ENCODE measurements at places on chromosomes 3 and 15.
A peak's percentile ranks its signal among the peaks of the same experiment; 100 is the strongest.

DNA sequence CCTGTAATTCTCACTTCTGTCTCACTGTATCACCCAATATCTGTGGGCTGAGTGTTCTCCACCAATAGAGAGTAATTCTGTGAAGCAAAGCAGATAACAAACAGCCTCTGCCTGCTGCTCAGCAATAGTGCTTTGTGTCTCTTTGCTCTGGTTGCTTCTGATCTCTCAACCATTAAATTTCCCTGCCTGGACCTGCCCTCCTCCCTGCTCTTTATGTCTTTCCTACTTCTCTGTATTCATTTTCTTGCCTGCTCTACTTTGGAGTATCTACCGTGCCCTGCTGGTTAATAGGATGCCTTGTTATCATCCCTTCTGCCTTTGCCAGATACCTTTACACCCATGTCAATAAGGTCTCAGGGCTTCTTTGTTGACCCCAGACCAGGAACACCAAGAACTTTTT lies 102.9 kb upstream of the CGNL1 start:
- DNase-seq: no peak

GRCh38 chr3:123834631-123835030 lies 49.5 kb downstream of the MYLK start:
- no peak for DNase-seq

DNA sequence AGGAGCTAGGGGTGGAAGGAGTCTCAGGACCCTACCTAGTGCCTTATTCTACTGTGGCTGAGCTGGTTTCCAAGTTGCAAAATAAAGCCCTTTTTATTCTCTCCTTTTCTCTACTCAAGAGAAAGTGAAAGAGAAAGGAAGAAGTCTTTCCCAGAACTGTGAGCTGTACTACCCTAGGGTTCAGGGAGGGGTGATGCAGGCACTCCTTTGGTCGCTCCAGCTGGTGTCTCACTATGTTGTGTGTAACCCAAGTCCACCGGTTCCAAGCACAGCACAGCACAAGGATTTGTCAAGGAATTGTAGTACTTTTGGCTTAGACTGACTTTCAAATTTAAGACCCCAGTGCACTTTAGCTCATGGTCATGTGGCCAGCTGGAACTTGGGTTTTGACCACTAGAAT lies 1721.7 kb downstream of the OTOL1 start:
- no peak for DNase-seq

DNA sequence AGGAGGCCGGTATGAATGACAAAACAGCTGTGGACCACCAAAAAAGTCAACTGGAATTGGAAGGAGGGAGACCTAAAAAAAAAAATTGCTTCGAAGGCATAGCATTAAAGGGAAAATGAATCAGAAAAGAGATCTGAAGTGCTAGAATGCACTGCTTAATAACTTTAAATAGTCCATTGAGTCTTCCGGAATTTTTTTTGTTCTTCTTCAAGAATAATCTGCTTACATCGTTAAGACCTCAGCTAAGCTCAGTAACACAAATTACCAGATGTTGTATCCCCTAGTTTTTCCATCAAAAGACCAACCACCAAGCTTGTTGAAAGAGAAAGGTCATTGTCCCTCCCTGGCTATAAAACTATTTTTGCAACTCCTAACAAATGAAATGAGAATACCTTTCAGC lies 560.5 kb downstream of the NR2F2 start:
- no peak for DNase-seq

GRCh38 chr3:133934996-133935842 lies 39.5 kb upstream of the RAB6B start:
- DNase-seq: no peak

- no peak for DNase-seq
These were observed 7.2 kb upstream of the MFGE8 start for GRCh38 chr15:88920186-88920891.

DNA sequence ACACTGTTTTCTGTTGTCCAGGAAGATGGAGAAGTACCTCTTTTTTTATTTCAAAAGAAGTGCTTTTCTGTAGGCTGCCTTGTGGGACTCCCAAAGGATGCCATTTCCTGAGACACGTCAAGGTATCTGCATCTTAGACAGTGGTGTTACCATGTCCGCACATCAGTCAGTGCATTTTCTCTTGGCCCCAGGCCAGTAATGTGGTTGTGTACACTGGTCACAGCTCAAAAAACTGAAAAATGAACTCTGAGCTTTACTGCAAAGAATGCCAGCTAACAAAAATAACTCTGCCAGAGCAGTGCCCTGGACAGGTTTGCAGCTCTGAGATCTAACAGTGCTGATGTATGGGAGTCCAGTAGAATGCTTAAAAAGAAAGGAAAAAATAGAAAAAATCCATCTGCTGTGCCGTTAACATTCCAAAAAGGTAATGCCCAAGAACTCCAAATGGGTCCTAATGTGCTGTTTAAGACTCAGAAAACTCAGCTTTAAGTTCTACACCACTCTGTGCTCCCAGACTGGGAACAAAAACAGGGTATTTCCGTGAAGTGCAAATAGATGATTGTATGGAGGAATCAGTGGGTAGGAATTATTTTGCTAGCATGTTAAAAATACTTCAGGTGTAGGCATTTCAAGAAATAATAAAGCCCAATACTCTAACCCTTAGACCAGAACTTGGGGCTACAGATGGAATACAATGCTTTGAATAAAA lies 315.9 kb downstream of the FEZF2 start:
- DNase-seq: no peak

DNA sequence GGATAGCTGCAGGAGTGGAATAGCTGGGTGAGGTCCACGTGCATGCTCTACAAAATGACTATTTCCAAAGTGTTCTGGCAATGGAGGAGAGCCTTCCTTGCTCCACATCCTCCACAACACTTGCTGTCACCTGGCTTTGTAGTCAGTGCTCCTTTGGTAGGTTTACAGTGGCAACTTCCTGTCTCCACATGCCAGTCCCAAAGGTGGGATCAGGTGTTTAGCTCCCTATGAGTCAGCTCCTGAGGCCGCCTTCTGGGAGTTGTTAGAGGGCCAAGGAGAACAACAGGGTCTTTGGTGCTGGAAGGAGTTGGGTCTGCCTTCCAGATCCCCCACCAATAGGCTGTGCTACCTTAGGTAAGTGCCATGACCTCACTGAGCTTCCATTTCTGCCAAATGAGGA lies 15.3 kb upstream of the LIMD1 start:
- DNase-seq: no peak

DNA sequence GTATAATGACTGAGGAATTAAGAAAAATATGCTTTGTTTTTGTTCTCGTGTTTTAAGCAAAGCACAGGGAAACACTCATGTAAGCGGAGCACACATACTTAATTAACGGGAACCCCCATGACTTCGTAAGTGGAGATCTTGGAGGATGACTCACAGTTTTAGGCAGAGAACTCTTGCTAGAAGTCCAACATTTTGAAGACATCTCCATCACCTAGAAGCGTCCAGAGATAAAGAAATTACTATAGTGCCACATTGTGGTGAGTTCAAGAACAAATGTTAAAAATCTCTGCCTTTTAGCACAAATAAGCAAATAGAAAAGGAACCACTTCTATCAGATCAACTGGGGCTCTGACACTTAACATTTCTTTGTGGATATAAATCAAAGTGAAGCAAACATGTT lies 194.1 kb upstream of the ARHGEF26 start:
- DNase-seq: no peak

DNA sequence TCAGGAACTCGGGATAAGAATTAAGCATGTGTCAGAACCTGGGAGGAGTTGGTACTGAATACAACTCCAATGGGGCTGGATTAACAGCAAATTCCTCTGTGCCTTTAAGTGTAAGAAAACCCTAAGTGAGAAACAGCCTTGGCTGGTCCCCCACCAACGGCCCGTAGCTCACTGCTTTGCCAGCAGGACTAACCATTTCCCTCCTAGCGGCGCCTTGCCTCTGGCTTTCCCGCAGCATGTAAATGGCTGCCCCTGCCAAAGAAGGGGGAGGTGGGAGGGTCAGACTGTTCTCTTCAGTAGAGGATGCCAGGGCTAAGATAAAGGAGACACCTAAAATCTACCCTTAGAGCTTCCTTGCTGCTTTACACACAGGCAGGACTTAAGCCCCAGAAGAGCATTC lies 51.0 kb upstream of the SH3GL3 start:
- no peak for DNase-seq

DNA sequence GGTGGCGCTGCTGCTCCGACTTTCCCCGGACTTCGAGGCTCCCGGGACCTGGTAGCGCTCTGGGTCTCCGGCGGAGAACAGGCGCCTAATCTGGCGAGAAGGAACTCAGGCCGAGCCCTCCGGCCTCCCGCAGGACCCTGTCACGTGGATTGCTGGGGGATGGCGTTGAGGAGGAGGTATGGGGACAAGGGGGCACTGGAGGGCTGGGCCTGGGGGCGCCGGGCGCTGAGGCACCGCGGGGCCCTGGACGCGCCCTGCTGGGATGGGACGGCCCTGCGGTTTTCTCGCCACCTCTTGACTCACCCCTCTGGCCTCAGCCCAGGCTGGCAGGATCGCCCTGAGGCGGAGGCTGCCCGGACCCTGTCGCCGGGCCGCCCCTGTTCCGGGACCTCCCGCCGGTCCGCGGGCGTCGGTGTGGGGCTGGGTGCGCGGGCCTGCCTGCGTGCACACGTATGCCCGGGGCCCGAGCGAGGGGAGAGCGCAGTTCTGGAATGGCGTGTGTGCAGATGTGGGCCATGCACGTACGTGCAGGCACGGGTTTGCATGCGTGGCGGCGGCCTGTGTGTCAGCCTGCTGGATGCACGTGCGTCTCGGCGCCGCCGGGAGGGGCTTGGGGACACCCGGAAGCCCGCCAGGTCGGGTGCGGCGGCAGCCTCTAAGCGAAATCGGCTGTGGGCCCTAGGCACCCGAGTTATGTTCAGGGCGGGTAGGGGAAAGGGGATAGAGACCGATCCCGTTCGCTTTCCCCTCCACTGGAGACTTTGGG lies 752 bp downstream of the C15orf39 start:
- DNase-seq: peak; percentile 84

- no peak for DNase-seq
These were observed 474.0 kb downstream of the EPHB1 start for GRCh38 chr3:135268941-135269532.

GRCh38 chr15:39396979-39397615 lies 183.8 kb upstream of the THBS1 start:
- no peak for DNase-seq

DNA sequence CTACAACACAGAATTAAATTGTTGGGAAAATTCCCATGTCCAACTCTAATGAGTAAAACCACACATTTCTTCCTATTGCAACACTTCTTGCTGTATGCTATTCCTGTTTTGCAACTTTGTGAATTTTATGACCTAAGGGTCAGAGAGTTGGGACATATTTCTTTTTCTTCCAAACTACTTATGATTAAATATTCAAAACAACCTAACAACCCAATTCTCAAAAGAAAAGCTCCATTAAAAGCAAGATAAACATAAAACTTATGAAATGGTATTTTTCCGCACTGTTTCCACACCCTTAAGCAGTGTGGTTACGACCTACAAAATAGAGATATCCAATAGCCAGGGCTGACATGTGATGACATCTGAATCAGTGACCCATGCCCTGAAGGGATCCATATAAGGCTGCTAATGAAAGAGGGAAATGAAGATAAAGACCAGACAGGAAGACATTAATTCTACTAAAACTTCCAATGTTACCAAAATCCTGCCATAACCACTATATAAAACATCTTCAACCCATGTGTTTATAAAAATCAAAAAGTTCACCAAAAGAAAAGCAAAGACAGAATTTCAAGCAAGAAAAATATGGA lies 45.6 kb downstream of the DMXL2 start:
- DNase-seq: no peak

DNA sequence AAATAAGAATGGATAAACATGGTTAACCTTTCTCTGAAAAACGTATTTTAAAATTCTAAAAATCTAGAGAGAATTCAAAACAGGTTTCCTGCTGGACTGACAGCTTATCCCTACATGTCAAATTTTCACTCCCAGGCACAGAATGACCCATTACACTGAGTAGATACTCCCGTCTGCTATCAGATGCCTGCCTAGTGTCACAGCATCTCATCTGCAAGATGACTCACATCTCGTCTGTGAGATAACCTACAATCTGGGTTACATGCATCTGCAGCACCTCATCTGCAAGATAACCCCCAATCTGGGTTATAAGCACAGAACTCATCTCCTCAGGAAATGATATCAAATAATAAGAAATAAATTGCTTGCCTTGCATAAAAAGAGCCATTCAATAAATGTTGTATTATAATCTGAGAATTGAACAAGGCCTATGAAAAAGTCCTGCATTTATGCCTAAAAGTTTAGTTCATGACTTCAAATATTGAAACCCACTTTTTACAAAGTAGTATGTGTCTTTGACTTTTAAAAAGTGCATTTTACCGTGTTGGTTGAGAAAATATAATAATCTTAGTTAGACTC lies 188.3 kb upstream of the THBS1 start:
- DNase-seq: no peak

- no peak for DNase-seq
These were observed 165.7 kb upstream of the RARB start for GRCh38 chr3:25262322-25262721.

DNA sequence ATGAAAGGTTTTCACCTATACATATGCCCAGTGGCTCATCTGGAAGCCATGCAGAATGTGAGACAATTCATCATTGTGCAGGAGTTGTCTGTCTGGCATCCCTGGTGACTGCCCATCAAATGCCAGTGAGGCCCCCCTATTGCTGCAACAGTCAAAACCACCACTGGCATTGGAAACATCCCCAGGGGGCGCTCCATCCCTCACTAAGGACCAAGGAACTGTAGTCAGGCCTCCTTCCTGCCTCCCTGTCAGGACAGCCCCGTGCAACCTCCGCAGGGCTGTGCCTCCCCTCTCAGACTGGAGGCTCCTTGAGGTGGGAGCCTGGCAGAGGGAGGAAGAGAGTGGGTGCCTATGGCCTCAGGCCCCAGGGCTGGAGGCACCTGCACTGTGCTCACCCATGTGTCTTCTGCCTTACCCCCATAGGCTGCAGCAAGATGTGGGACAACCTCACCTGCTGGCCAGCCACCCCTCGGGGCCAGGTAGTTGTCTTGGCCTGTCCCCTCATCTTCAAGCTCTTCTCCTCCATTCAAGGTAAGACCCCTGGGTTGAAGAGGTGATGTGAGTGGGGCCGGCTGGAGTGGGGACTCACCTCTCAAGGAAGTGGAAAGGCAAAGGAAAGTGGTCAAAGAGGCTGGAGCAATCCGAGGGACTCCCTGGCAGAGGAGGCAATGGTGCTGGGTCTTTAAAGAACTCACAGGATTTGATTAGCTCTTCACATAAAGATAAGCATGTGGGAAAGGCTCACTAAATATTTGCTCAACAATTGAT lies 16.5 kb downstream of the VIPR1 start:
- no peak for DNase-seq
